ENCODE measurements at places on chromosomes 3 and 15.

- DNase-seq, result no peak
These were observed 139.7 kb downstream of the TUSC7 start for GRCh38 chr3:116849261-116849688.

- no peak for DNase-seq
These were observed 443.3 kb upstream of the ATP11B start for GRCh38 chr3:182349951-182350517.

DNA sequence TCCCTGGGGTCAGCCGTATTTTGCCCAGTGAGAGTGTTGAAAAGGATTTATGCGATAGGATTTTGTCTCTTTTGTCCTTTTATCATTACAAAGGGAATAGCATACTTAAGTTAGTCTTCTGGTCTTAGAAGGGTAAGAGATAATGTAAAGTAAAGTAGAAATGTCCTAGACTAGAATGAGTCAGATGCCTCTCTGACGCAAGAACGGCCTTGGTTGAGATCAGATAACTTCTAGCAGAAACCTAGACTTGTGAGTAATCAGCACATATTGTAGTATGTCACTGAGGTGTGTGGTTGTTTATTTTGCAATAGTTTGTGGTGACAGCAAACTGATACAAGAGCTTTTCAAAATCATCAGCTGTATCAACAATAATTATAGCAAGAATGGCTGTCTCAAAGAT, 866.1 kb downstream of the NSUN3 start:
- no peak for DNase-seq

GRCh38 chr3:49607796-49608195, 53.5 kb downstream of the BSN start:
- no peak for DNase-seq

DNA sequence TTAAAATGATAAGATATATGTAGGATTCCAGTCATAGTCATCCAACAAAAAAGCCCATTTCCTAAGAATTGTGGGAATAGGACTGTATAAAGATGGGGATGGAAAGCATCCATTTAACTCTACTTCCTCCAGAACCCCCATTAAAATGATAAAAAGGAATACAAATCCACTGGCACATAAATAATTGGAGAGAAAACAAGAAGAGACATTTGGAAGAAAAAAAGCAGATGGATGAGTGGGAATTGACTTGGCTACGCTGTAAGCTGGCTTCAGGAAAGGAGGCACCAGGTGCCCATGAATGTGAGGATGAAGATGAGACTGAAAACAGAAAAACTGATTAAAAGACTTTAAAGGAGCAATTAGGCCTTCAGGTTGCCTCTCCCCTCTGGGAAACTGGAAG, 91.8 kb downstream of the ST8SIA2 start:
- DNase-seq, result no peak

DNA sequence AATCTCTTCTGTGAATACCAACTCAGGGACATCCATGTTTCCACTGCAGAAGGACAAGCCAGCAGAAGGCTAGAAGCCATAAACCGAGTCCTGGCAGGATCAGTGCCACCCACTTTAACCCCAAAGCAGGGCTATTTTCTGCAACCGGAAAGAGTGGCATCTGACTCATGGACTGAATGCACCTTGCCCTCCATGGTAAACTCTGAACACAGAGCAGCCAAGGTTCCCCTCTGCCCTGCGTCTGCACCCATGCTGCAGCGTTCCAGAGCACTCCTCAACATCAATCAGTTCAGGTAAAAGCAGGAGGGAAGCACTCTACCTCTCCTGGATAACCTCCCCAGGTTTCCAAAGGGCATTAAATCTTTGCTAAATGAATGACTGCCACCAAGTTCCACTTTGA, 801 bp upstream of the NGRN start:
- DNase-seq, result peak; percentile 52

- DNase-seq, result no peak
These were observed 875.1 kb upstream of the EPHA6 start for GRCh38 chr3:95939235-95939809.

GRCh38 chr3:113084777-113085176, 94.0 kb downstream of the GTPBP8 start:
- no peak for DNase-seq

GRCh38 chr15:91252756-91253155, 152.7 kb downstream of the SV2B start:
- no peak for DNase-seq

DNA sequence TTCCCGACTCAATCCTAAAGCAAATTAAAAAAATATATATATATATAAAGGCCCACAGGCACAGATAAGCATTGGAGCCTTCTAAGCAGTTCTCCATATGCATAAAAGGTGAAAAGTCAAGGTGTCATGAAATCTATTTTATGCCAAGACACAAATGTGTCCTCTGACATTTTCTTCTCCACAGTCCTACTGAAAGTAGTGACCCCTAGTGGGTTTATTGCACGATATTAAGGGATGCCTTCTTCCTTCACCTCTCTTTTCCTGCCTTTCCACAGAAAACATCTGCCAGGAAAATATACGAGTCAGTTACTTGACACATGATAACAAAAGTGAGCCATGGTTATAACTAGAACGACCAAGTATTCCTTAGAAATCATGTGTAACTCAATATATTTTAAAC, 303.2 kb downstream of the TIGIT start:
- DNase-seq, result no peak

DNA sequence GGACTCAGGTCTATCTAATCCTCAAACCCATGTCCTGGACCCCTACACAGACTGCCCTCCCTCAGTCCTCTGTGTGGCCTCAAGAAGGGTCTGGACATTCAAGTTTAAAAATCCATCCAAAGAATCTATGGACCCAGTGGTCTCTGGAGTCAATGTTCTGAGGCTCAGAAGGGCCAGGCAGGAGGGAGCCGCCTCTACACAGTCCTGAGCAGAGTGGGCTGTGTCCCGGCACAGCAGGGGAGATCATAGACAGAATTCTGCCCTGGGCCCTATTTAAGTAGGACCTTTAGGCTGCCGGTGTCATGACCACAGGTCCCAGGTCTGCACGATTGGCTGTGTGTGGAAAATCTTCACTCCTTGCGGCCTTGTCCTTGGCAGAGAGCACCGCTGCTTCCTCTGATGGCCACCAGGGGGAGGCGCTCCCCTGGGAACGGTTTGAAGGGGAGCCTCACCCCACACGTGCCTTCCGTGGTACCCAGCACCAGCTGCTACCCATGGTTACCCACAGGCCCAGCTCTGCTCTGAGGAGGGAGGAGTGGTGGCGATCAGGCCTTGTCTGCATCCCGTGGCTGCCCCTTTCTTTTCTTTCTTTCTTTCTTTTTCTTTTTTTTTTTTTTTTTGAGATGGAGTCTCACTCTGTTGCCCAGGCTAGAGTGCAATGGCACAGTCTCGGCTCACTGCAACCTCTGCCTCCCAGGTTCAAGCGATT, 37.9 kb downstream of the CHRD start:
- peak; percentile 78 for DNase-seq

DNA sequence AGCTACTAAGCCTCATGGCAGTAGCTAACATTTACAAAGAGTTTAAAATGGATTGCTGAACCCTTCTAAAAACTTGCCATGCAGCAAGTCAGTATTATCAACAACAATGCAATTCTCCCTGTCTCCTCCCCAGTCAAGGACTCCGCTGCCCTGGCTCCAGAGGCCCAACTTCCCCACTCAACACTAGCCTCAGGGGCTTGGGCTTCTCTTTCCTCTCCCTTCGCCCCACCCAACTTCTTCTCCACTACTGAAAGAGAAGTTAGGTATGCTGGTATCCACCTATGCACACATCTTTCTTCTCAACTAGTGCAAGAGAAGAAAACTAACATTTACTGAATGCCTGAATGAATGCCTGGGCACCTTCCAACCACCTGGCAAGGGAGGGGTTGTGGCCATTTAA, 30.7 kb downstream of the TLE3 start:
- no peak for DNase-seq

- no peak for DNase-seq
These were observed 71.1 kb downstream of the MGLL start for GRCh38 chr3:127751163-127751621.

DNA sequence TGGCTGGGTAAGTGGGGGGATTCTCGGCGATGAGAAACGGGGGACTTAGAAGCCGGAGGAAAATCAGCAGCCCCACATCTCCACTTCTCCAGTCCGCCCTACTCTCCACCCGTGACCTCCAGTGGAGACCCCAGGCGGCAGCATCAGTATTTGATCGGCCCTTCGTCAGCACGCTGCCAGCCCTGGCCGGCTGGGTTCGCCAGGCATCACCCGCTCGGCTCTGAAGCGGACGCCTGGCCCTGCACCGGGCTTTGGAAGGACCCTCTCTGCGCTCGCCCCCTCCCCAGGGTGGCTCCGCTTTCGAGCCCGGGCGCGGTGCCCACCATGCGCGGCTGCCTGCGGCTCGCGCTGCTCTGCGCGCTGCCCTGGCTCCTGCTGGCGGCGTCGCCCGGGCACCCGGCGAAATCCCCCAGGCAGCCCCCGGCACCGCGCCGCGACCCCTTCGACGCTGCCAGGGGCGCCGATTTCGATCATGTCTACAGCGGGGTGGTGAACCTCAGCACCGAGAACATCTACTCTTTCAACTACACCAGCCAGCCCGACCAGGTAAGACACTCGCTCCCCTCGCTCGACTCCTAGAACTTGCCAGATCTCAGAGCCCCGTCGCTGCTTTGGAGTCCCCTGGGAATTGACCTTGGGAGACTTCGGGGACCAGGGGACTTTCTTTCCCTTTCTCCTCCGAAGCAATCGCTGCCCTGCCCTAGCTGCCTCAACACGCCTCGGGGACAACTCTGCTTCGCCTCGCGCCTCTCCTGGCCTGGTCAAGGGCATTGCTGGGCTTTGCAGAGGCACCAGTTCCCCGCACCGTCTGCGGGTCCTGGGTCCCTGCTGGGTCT, 561 bp downstream of the SIDT1 start:
- DNase-seq, result peak; percentile 73

DNA sequence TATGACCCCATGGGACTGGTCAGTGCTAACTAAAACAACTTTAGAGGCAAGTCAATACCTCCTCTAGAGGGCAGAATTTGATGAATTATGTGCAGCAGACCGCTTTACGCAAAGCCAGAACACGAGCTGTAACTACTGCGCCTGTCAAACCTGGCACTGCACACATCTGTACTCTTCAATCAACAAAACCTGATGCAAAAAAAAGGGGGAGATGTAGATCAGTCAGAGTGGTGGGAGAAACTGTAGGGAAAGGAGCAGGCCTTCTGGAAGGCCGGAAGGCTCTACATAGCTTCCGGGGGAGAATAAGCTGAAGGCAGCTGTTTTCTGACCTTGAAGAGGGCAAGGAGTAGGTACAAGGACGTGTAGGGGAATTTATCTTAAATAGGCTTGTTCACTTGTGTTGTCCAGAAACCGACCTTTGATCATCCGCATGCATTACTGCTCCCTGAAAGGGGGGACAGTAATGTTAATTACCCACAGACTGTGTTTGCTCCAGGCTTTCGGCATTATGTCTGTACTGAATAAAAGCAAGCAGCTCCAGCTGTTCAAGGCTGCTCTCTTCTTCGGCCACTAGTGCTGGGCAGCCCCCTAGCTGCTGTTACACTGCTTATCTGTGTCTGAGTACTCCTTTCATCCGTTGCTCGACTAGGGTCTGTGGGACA, 41.0 kb downstream of the GPR160 start:
- no peak for DNase-seq

DNA sequence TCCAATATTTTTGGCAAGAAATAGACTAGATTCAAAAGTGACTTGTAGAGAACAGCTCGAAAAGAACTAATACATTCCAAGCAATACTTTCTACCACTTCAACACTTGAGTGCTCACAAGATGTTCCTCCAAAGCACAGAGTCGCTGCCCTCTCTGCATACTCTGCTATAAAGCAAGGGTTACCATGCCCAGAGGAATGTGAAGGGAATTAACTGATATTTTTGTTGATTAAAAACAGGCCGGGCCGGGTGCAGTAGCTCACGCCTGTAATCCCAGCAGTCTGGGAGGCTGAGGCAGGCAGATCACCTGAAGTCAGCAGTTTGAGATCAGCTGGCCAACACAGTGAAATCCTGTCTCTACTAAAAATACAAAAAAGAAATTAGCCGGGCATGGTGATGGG, 57.6 kb upstream of the CSPG5 start:
- DNase-seq, result no peak

DNA sequence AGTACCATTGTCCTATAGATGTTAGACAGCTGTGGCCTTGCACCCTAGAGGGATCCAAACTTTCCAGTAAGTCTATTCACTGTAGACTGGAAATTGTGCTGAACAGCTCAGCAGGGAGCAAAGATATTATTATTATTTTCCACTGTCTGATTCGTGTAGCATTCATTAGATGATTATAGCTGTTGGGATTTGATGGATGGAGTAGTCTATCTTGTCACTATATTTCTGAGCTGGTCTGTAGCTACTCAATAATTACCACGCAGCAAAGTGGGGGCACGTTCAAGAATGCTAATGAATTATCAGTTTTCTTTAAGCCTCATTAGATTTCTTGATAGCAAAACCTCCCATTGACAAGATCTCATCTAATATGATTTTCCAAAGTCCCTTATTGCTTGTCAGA, 113.2 kb downstream of the RTP4 start:
- no peak for DNase-seq

DNA sequence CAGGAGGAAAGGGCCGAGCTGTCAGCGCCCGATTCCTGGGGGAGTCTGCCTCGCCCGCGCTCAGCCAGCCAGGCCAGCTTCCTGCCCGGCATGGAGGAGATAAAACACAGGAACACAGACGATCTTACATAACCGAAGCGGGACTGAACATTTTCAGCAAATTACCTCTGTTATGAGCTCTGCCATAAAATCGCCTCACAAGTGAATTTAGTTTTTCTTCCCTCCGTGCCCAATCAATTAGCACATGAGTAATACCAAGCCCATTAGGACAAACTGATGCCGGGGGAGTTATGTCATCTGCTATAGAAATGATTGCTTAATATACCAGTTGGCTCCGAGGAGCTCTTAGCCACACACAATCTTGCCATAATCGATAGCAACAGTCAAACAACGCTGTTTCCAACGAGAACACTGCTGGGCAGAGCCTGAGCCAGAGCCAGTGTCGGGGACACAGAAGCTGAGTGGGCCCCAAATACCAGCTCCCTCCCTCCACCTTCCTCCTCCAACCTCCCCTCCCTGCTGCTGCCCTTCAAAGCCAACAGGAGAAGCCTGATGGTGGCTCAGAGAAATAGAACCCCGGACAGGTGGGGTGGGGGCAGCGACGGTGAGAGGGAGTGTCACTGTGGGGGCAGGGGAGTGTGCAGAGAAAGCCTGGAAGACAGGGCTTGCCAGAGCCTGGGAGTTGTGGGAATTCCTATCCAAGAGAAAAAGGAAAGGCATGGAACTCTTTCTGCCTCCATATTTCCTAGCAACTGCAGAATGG, 279.4 kb upstream of the TLE3 start:
- DNase-seq, result peak; percentile 9

DNA sequence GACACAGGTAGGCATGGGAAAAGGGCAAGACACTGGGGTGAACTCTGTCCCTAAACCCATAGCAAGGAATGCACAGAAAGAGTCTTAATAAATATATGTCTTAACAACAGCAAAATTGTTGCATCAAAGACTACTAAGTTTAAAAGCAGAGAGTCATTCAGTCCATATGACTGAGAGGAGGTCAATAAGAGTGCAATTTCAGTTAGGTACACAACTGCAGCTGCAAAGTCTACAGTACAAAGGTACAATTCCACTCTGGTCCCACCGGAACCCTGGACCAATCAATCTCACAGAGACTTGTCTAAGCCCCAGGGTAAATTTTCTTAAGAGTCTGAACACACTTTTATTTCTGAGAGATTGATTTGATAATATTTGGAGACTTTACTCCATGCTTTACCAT, 6.9 kb downstream of the CP start:
- no peak for DNase-seq

GRCh38 chr15:40424483-40425115, 16.2 kb upstream of the BAHD1 start:
- DNase-seq, result no peak

All from activated T-cell treated with anti-CD3 and anti-CD28 coated beads, Interleukin-2, amount 50 U/mL, for 24 hours (primary cell).